Activated CD4-positive, alpha-beta T cell treated with anti-CD3 and anti-CD28 coated beads, Interleukin-2, Interleukin-4, amounts not matched to agents 100 ng/mL and 50 ng/mL, durations not matched to agents 16 hours and 8 hours (primary cell): ENCODE measurements at places on chromosomes 4 and X.

DNA sequence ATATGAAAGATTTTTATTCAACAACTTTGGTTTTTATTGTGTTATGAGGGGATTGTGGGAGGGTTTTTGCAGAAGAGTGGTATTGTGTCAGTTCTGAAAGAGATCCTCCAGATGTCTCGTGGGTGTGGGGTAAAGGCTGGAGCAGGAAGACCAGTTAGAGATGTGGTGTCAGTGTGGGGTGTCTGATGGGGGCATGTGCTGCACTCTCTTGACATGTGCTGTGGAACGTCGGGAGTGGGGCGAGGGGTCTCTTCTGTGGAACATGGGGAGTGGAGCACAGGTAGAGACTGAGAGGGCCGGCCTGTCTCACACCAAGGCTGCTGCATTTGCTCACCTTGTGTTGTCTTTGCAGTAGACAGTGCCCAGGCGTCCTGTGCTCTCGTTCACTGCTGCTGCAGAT, 37.6 kb downstream of the FAM193A start:
- DNase-seq = no peak

DNA sequence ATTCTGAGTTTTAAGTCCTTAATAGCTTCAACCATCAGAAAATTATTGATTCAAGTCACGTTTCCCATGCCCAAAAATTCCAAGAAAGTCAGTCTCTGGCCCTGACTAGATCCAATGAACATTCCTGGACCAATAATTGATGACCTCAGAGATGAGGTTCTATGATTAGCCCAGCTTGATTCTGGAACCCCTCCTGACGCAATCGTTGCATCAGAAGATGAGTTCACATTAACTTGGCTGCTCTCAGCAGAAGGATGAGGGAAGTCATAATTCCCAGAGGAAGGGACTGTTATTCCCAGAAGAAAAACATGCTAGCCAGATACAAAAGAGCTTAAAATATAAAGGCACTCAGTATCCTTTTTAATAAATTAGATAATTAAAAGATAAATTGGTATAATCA, 34.3 kb upstream of the CPEB2 start:
- no peak for DNase-seq

- DNase-seq = no peak
Measured at GRCh38 chr4:81747242-81747930, 275.7 kb upstream of the RASGEF1B start.

DNA sequence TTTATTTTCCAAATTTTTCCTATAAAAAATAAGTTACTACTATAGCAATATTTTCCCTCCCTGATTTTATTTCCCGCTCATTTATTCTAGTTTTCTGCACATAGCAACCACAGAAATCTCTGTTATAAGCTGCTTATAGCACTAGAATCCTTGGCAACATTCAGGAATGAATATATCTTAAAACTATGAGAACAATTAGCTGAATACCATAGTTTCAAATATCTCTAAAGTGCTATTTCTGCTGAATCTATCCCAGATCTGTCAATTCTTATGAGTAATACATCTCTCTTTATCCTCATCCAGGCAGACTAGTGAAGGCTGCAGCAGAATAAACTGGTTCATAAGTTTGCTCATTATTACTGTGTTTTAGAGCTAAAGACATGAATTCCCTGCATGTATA, 622.9 kb upstream of the DIPK2B start:
- DNase-seq = no peak

GRCh38 chr4:185358959-185359358, 36.8 kb downstream of the LRP2BP start:
- no peak for DNase-seq
